ENCODE measurements at places on chromosomes 2 and 18.
A peak's percentile ranks its signal among the peaks of the same experiment; 100 is the strongest.

DNA sequence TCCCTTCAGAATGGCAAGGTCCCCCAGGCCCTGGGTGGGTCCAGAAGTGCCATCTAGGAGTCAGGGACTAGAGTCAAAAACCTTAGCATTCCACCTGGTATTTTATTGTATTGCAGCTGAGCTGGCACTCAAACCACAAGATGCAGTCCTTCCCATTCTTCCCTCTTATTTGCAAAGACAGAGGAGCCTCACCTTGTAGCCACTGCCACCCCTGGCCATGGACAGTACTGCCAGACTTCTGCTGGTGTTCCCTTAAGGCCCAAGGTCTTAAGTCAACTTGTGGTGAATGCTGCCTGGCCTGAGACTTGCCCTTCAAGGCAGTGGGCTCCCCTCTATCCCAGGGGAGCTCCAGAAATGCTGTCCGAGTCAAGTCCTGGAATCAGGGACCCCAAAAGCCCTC lies 6.9 kb downstream of the UGT1A10 start:
- DNase-seq, result peak; percentile 39

DNA sequence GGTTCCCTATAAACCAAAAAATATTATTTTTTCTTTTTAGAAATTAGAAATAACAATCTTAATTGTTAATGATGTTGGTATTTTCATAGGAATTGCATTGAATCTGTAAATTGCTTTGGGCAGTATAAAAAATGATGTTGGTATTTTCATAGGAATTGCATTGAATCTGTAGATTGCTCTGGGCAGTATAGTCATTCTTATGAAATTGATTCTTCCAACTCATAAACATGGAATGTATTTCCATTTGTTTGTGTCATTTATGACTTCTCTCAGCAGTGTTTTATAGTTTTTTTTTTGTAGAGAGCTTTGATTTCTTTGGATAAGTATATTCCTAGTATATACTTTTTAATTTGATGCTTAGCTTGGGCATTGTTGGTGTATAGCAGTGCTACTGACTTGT lies 82.0 kb upstream of the NT5C1B start:
- DNase-seq, result no peak

- no peak for DNase-seq
These were observed 599 bp downstream of the ADAM23 start for GRCh38 chr2:206443735-206444527.

- no peak for DNase-seq
These were observed 235.1 kb downstream of the SEPTIN10 start for GRCh38 chr2:109378682-109379081.

DNA sequence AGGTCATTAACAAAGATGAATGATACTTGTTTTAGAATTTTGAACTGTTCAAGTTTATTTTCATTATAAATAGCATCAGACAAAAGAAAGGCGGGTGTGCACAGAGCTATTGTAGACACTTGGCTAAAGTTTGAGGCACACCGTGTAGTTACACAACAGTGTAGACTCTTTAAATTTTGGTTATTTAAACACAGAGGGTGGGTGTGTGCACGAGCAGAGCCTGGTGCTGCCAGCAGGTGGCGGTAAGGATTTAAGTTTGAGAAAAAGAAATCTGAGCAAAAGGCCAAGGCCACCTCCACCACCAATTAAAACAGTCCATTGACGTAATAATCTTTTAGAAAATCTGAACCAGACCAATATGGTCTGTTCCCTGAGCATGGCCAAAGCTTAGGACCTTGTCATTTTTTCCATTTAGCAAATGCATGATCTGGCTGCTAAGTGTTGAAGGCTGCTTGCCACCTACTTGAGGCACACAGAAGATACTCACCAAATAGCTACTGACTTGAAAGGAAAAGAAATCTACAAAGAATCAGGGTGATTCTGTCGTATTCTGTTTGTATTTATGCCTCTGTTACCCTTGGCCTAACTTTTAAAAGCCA lies 14.3 kb downstream of the COPS7B start:
- peak; percentile 62 for DNase-seq

DNA sequence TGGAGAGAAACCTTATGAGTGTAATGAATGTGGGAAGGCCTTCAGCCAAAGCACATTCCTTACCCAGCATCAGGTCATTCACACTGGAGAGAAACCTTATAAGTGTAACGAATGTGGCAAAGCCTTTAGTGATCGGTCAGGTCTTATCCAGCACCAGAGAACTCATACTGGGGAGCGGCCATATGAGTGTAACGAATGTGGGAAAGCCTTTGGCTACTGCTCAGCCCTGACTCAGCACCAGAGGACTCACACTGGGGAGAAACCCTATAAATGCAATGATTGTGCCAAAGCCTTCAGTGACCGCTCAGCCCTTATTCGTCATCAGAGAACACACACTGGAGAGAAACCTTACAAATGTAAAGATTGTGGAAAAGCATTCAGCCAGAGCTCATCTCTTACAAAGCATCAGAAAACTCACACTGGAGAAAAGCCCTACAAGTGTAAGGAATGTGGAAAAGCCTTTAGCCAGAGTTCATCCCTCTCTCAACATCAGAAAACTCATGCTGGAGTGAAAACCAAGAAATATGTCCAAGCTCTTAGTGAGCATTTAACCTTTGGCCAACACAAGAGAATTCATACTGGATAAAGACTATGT lies 7.8 kb downstream of the ZNF892 start:
- no peak for DNase-seq

GRCh38 chr2:134402410-134402809 lies 148.5 kb downstream of the MGAT5 start:
- no peak for DNase-seq

DNA sequence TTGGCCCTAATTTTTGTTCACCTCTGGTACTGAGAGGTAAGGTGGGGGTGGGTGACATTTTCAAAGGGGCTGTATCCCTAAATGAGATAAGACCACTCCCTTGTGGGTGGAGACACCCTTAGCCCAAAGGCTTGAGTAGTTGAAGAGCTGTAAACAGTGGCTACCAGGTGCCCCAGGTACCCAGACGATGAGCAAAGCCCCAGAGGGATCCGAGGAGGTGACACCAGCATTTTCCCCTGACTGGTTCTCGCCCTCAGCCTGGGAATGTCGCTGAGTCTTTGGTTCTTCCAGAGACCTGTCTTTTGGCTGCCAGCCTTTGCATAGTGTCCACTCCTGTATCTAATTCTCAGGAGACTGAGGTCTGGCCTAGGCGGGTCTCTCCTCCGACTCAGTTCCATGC lies 36.5 kb downstream of the RRM2 start:
- no peak for DNase-seq

- DNase-seq, result no peak
These were observed 68.6 kb downstream of the TNP1 start for GRCh38 chr2:216791303-216791702.

DNA sequence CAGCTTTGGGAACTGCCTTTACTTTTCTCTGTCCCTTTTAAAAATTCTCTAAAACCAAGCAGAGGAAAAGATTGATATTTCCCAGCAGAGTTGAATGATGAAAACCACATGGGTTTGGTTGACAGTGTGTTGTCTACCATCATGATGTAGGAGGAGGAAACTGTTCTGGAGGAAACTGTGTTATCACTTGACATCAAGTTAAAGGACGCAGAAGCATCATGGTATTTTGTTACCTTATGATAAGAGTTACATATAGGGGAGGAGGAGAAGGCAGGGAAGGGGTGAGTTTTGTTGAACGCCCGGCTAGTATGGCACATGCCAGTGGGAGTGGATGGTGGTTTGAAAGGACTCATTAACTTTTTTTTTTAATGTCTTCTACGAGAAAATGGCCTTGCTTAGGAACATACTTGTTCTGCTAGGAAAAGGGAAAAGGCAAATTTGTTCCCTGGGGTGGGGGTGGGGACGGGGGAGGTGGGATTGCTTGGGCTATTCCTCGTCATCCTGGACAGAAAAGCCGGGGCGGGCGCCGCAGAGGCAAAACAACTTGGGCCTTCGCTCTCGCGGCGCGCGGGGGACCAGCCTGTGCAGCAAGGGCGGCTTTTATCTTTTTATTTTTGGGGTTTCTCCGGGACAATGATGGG lies 766 bp downstream of the TMEM17 start:
- DNase-seq, result no peak

DNA sequence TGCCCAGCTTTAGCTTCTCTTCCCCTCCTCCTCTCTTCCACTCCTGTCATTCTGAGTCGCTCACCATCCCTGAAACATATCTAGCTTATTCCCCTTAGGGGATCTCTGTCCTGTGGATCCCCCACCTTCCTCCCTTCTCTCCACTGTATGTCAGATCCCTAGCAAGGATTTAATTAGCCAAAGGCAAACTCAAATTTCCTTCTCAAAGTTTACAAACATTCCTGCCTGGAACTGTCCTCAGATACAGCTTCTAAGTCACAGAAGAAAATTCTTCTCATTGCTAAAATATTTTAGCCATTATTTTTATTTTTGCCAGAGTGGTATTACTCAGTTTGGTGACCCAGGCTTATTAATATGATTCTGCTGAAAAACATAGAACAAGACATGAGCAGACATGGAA lies 315.3 kb downstream of the CYP26B1 start:
- no peak for DNase-seq

GRCh38 chr2:139007130-139007529 lies 226.9 kb upstream of the NXPH2 start:
- no peak for DNase-seq

DNA sequence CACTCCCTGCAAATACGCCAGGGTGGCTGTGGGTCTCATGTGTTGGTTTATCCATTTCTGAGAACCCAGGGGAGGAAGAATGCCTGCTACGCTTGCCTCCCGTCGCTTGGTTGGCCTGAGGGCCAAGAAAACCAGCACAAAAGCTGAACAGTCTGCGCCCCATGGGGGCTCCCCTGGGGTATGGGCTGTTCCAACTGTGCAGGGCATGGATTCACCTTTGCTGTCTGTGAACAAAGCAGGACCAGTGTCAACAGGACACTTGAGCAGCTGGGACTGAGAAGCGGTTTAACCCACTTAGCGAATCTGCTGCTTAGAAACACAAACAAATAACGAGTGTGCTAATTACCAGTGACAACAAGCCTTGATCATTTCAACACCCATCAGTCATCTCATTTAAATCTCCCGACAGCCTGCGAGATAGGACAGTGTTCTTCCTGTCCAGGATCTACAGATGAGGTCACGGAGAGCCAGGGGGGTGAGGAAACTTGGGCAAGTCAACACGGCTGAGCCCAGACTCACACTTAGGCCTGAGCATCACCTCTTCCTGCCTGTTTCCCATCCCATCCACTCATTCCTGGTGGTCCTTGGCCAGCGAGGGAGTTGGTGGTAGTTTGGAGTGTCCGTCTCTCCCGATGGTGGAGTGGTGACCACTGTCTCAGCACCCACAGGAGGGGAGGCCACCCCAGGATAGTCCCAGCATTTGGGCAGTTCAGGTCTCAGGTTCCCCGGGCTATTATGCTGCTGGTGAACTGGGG lies 111.6 kb upstream of the HAAO start:
- DNase-seq, result no peak

- no peak for DNase-seq
These were observed 270.0 kb upstream of the CDH19 start for GRCh38 chr18:66873899-66874298.

- DNase-seq, result no peak
These were observed at the start of gene PSMA8 for GRCh38 chr18:26133652-26134051. PSMA8 (plus strand) TSS chr18:26133869; CDS start chr18:26133966, 97 bp downstream.

DNA sequence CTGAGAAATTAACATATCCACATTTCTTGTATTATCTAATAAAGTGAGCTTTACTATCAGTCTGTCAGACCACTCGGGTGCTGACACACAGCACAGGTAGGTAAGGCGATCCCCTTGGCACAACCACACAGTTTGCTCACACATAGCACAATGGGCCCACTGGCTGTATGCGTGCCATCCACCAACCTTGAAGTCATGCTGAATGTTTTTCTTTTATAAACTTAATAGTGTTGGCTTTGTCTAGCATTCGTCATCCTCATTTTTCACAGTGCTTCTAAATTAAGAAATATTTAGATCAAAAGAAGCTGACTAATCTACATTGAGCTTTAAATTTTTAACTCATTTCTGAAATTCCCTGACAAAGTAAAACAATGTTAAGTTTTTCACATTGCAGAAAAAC lies 50.0 kb upstream of the PAPOLG start:
- no peak for DNase-seq

DNA sequence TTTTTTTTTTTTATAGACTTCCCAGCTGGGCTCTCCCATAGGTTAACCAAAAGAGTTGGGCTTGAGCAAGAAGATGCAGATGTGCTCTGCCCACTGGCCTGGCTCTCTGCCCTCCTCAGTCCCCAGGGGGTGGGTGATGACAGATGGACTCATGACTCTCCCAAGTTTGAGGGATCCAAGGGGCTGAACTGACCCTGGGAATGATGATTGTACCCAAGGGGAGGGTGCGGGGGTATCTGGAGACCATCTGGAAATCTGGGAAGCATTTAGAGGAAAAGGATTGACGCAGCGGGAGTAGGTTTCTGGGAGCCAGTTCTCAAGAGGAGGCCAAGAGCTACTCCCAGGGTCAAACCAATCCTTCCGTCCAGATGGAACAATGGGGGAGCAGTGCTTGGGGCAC lies 330.8 kb downstream of the CYP26B1 start:
- no peak for DNase-seq

DNA sequence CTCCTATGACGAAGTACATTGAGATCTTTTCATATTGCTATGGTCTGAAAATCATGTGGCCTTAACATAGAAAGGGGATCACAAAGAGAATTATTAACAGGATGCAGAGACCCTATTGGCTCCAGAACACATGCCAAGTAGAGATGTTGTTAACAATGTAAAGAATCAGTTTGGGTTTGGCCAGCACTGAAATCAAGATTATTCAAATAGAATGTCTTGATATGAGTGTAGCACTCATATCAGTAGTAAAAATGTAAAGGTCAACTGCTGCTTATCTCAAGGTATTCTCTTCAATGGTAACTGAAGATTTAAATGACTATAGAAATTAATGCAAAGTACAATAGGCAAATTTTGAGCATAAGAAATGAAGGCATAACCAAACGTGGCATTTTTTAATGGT lies 262.8 kb downstream of the PTH2R start:
- no peak for DNase-seq

DNA sequence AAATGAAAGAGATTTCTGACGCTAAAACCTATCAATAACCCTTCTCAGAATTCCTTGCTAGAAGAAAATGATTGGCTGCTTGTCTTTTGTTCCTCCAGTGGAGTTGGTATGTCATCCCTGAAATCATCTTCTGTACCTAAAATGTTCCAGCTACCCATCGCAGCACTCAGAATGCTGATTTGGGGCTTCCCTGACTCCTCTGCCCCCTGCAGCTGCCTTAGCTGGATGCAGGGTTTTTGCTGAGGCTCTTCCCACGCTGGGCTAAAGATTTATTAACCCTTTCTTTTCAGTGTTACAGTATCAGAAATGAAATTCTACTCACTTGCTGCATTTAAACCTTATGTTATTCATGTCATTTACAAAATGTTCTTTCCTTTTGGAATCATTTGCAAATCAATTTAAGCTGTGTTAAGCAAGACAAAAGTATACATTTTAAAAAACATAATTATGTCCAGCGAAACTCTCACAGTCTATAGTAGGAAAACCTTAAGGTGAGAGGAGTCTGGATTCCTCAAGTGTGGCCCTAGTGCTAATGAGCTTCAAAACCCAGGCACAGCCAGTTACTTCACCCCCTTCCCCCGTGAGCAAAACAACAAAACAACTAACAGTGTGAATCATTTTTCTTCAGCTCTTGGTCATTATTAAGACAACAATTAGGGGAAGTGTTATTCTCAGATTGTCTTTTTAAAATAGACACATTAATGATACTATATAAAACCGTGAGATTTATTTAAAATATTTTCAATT lies 32.8 kb downstream of the PKP4 start:
- no peak for DNase-seq

All from left colon (tissue), 2 donors.